ENCODE measurements at places on chromosomes 3 and 15.

GRCh38 chr15:68154923-68155559 lies 50.1 kb downstream of the CALML4 start:
- no peak overlapping the region for H3K27ac ChIP-seq
- H3K36me3 ChIP-seq: no peaks in the 10 kb centered on the region
- no peak overlapping the region for H3K4me3 ChIP-seq
- H3K4me1 ChIP-seq: peaks cover 17% of the 10 kb centered on the region
- no peak for DNase-seq
- H3K27me3 ChIP-seq: no peaks in the 10 kb centered on the region

- H3K4me1 ChIP-seq: no peaks in the 10 kb centered on the region
- H3K36me3 ChIP-seq: no peaks in the 10 kb centered on the region
- H3K27me3 ChIP-seq: no peaks in the 10 kb centered on the region
- no peak overlapping the region for H3K4me3 ChIP-seq
- H3K27ac ChIP-seq: no peak overlapping the region
These were observed 347.7 kb upstream of the ARPP21 start for GRCh38 chr3:35291471-35292236.

- peak overlapping the region; percentile 34 for H3K27ac ChIP-seq
- DNase-seq: no peak
- no peaks in the 10 kb centered on the region for H3K27me3 ChIP-seq
- H3K4me3 ChIP-seq: peak overlapping the region; percentile 67
These were observed 3.2 kb downstream of the ZXDC start for GRCh38 chr3:126472277-126473006.

- no peak for DNase-seq
- H3K27me3 ChIP-seq: no peaks in the 10 kb centered on the region
- H3K4me3 ChIP-seq: no peak overlapping the region
- H3K4me1 ChIP-seq: peaks cover 5% of the 10 kb centered on the region
These were observed 4.0 kb upstream of the SMCO1 start for GRCh38 chr3:196518966-196519717.

GRCh38 chr15:55403531-55403930 lies 4.6 kb downstream of the CCPG1 start:
- no peak for DNase-seq
- no peaks in the 10 kb centered on the region for H3K27me3 ChIP-seq
- no peak overlapping the region for H3K27ac ChIP-seq
- peaks cover 56% of the 10 kb centered on the region for H3K4me1 ChIP-seq

GRCh38 chr3:25587526-25587925 lies 77.2 kb downstream of the TOP2B start:
- no peaks in the 10 kb centered on the region for H3K27me3 ChIP-seq
- H3K36me3 ChIP-seq: peaks cover 12% of the 10 kb centered on the region
- no peak overlapping the region for H3K4me3 ChIP-seq
- H3K4me1 ChIP-seq: peaks cover 26% of the 10 kb centered on the region
- H3K27ac ChIP-seq: no peak overlapping the region
- DNase-seq: no peak

- H3K27me3 ChIP-seq: peaks cover 48% of the 10 kb centered on the region
- peak overlapping the region; percentile 12 for H3K4me3 ChIP-seq
- H3K4me1 ChIP-seq: peaks cover 9% of the 10 kb centered on the region
- H3K27ac ChIP-seq: no peak overlapping the region
- H3K36me3 ChIP-seq: no peaks in the 10 kb centered on the region
These were observed 1.3 kb downstream of the SLC7A14 start for GRCh38 chr3:170584585-170585007.

GRCh38 chr15:80693682-80694610 lies 1.2 kb upstream of the ABHD17C start:
- H3K4me3 ChIP-seq: peak overlapping the region; percentile 73
- H3K4me1 ChIP-seq: peaks cover 29% of the 10 kb centered on the region
- H3K27me3 ChIP-seq: no peaks in the 10 kb centered on the region
- no peak for DNase-seq
- peak overlapping the region; percentile 89 for H3K27ac ChIP-seq

- no peaks in the 10 kb centered on the region for H3K27me3 ChIP-seq
- H3K4me1 ChIP-seq: no peaks in the 10 kb centered on the region
- no peak for DNase-seq
These were observed 40.5 kb downstream of the TRAT1 start for GRCh38 chr3:108862865-108863798.

- peaks cover 42% of the 10 kb centered on the region for H3K36me3 ChIP-seq
- H3K27me3 ChIP-seq: no peaks in the 10 kb centered on the region
- no peak overlapping the region for H3K4me3 ChIP-seq
- no peak overlapping the region for H3K27ac ChIP-seq
These were observed 10.0 kb downstream of the EIF2B5 start for GRCh38 chr3:184145111-184145524.

GRCh38 chr3:135806317-135806716 lies 159.2 kb upstream of the PPP2R3A start:
- H3K36me3 ChIP-seq: no peaks in the 10 kb centered on the region
- DNase-seq: no peak
- no peaks in the 10 kb centered on the region for H3K27me3 ChIP-seq
- no peak overlapping the region for H3K4me3 ChIP-seq

DNA sequence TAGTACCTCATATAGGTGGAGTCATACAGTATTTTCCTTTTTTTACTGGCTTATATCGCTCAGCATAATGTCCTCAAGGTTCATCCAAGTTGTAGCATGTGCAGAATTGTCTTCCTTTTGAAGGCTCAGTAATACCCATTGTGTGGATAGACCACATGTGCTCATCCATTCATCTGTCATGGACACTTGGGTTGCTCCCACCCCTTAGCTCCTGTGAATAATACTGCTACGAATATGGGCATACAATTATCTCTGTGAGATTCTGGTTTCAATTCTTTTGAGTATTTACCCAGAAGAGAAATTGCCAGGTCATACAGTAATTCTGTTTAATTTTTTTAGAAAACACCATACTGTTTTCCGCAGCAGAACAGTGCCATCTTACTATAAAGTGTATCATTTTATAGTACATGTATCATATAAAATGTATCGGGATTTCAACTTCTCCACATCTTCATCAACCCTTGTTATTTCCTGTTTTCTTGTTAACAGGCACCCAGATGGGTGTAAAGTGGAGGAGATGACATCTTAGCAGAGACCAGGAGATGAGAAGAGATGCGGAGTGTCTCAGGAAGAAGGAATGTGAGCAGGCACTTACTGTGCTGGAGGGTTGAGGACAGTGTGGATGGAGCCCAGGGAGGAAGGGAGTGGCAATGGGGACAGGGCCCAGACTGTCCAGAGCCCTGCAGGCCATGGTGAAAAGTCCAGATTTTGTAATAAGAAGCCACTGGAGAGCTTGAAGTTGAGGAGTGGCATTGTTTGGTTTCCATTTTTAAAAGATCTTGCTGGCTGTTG lies 27.0 kb upstream of the PRR23E start:
- H3K36me3 ChIP-seq: no peaks in the 10 kb centered on the region
- no peaks in the 10 kb centered on the region for H3K27me3 ChIP-seq
- no peaks in the 10 kb centered on the region for H3K4me1 ChIP-seq
- no peak overlapping the region for H3K4me3 ChIP-seq
- no peak for DNase-seq

DNA sequence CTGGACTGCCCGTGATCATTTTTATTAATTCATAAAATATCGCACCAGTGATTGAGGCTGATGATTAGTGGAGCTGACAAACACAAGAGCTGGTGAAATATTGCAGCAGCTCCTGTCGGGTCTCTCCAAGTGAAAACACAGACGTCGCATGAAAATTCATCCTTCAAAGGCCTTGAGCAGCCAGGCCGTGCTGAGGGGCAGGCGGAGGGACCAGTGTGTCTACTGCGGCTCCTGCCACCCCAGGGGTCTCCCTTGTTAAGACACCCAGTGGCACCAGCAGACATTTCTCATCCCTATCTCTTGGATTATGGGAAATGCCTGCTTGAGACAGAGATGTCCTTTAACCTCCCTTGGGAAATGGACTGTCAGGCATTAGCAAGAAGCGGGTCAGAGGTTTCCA lies 289.4 kb upstream of the TLE3 start:
- H3K27me3 ChIP-seq: no peaks in the 10 kb centered on the region
- no peak overlapping the region for H3K27ac ChIP-seq
- no peaks in the 10 kb centered on the region for H3K4me1 ChIP-seq
- no peak overlapping the region for H3K4me3 ChIP-seq

All from esophagus muscularis mucosa (tissue), 4 donors.